ENCODE measurements at places on chromosomes 11 and 22.

- no peak for DNase-seq
Measured at GRCh38 chr11:122981388-122982264, at the start of gene BSX. Gene BSX (minus strand): TSS chr11:122981834. CDS start chr11:122981671, 163 bp downstream.

- DNase-seq, result no peak
Measured at GRCh38 chr11:70173018-70173417, 30.1 kb upstream of the FADD start.

- DNase-seq, result no peak
Measured at GRCh38 chr11:119531623-119532022, 108.7 kb upstream of the THY1 start.

- no peak for DNase-seq
Measured at GRCh38 chr22:19630614-19631013, 83.7 kb upstream of the SEPTIN5 start.

- DNase-seq, result no peak
Measured at GRCh38 chr22:22485524-22485923, 23.0 kb downstream of the ZNF280B start.

- DNase-seq, result no peak
Measured at GRCh38 chr22:27416511-27417420, 384.8 kb downstream of the MN1 start.

- DNase-seq, result no peak
Measured at GRCh38 chr11:45922425-45923082, at the start of gene LARGE2. Gene LARGE2 (plus strand): TSS chr11:45922656. CDS start chr11:45922883, 227 bp downstream.

GRCh38 chr11:123196060-123196714 is 1.1 kb upstream of the CLMP start:
- DNase-seq, result no peak

DNA sequence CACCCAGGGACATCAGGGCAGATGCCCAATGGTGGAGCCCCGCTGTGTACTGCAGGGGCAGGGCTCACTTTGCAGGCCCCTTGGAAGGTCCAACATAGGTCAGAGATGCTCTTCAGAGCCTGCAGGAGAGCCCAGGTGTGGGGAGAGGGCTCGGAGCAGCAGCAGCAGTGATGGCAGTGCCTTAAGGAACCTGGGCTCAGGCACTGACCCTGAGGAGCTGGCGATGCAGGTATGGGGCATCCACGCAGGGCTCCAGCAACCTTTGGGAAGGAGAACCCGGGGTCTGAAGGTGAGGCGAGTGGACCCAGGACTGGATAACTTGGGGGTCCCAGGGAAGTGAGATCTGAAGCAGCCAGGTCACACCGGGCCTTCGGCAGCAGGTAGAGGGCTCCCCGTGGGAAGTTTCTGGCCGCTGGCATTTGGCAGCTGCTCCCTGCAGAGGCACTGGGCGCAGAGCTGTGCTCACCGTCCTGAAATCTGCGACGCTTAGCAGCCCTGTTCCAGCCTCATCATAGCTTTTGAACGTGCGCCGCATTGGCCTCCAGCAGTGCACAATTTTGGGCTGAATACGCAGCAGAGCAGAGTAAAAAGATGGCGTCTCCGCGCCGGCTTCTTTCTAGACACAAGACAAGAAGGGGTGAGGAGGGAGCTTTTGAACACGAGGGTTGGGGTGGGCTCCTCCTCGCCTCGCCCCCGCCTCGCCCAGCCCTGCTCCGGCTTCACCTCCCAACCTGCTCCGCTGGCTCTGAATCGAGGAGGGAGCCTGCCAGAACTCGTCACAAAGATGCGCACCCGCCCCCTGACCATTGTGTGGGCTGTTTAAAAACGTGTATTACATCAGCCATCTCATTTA is 118.8 kb downstream of the MPPED1 start:
- no peak for DNase-seq

- DNase-seq, result no peak
Measured at GRCh38 chr11:4064278-4064955, 30.2 kb upstream of the RRM1 start.

- DNase-seq, result no peak
Measured at GRCh38 chr11:8604078-8604723, 10.2 kb upstream of the STK33 start.

DNA sequence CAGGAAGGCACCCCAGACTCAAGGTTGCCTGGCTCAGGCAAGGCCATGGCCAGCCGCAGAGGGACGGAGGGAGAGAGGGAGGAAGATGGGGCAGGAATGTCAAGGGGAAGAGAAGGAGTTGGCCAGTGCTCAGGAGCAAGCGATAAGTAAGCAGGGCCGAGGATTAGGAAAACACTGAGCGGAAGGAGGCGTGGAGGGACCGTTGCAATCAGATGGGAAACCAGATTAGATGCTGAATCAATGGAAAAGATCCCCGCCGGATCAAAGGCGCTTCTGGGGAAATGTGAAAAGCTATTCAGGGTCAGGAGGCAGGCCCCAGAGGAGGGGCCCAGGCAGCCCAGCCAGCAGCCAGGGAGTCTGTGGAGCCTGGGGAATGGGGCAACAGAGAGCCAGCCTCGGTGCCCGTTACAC is 26.6 kb upstream of the MYEOV start:
- no peak for DNase-seq

DNA sequence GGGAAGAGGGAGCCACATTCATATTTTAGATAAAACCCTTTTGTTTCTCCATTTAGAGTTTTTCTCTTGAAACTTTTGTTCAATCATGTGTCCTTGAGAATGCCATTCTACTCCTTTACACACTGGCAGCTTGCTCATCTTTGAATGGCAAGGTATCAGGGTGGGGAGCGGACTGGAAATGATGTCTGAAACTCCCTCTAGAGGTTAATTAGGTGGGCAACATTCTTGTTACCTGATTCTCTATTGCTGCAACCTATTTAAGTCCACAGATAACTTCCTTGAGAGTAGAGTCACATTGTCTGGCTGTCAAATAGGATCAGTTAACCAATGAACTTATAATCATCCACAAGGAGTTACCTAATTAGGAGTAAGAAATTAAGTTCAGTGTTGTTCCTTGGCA is 533.6 kb upstream of the API5 start:
- no peak for DNase-seq

DNA sequence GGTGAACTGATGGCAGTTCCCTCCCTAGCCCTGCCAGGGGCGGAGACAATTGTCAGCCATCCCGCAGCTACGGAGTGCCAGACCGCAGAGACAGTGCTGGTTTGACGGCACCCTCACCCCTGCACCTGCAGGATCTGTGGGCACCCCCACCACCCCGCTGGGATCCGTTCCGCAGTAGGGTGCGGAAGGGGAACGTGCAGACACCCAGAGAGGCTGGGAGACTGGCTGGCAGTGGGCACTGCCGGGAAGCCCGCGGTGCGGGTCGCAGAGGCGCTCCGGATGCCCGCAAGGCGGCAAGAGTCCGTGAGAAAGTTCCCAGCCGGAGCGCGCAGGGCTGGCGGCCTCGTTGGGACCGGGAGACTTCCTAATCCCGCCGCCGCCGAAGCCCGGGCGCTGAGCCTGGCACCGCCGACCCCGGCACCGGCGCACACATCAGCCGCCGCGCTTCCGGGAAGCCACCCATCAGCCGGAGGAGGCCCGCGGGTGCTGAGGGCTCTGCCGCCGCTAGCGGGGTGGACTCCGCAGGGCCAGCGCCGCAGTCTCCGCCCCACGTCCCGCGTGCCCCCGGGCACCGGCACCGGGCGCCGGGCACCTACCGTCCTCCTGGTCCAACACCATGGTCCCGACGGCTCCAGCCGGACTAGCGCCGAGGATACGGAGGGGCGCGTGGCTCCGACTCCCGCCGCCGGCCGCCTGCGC is 4.3 kb upstream of the LMO1 start:
- DNase-seq, result no peak

DNA sequence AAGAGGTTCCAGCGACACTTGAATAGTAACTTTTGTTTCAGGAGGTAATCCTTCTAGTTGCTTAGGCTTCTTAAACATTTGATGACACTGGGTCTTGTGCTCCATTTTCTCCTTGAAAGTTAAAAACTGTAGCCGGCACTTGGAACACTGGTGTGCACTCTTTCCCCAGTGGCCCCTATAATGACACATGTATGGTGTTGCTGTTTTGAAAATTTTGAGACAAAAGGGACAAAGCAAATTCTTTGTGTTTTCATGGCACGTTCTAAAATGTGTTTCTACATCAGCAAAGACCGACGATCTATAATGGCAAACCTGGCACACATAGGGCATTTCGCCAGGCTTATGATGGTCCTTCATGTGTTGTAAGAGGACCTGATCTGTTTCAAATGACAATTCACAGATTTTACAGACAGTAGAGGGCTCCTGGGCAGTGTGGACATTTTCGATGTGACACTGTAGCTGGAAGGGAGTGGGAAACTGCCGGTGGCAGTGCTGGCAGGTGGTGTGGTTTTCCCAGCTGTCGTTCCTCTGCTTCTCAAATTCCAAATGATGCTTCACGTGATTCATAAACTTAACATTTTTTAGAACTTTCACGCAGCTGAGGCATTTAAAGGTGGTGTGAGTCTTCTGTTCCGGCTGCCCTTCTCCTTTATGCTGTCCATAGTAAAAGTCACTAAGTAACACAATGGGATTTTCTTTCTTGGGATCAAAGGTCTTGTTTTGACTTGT is 20.5 kb downstream of the ZNF280B start:
- DNase-seq, result no peak

- DNase-seq, result no peak
Measured at GRCh38 chr11:870127-870413, 27.4 kb downstream of the TSPAN4 start.

DNA sequence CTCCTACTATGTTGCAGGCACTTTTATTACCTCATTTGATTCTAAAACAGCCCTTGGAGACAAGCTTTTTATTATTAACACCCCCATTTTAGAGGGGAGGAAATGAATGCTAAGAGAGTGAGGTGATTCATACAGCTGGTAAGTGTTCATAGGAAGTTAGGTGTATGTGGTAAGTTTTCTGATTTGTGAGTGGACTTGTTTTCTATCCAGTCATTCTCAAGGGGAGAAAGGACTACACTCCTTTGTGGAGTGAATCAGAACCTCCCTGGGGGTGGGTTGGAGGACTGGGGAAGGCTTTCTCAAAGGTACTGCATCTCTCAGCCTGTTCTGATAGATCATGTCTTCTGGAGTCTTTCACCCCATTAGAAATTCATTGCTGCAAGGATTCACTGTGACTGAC is 23.5 kb downstream of the PKNOX2 start:
- no peak for DNase-seq

DNA sequence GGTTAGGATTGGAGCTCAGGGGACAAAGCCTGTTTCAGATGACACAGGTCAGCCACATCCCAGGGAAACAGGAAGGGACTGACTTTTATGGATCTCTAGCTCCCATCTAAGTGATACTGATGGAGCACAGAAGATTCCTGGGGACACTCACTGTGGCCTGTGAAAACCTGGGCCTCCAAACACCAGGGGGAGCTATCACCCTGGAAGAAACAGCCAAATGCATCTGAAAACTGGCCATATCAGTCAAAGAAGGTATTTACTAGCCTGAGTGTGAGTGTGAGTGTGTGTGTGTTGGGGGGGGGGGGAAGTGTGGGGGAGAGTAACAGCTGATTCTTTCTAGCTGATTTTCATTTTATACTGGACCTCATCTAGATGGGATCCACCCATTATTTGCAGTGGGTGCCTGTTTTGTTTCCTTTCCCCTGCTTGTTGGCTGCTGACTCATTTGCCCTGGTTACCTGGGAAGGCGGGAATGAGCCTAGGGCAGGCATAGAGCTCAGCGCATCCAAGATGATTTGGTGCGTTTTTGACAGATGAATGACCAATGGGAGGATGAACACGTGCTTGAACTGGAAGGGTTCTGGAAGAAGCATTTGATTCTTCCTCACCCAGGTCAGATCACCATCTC is 284.0 kb downstream of the KIRREL3 start:
- DNase-seq, result no peak

- DNase-seq, result no peak
Measured at GRCh38 chr11:95229199-95229992, 1.6 kb downstream of the SESN3 start.

GRCh38 chr11:19055016-19055415 is 5.5 kb downstream of the MRGPRX2 start:
- no peak for DNase-seq

DNA sequence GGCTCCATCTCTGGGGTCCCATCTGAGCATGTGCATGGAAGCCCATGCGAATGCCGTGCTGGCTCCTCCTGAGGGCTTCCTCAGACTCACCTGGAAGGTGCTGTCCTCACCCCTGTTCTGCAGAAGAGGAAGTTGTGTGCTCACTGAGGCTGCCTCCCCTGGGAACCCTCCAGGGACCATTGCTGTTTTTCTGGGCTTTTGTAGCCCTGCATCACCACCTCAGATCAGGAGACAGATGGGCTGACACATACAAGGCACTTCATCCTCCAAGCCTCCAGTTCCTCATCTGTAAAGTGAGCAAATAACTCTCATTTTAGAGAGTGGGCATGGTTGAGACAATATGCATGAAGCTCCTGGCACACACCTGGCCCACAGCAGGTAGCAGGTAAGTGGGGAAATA is 12.1 kb upstream of the LRRC32 start:
- no peak for DNase-seq

GRCh38 chr11:135017296-135017695 is 605.3 kb upstream of the B3GAT1 start:
- DNase-seq, result no peak

DNA sequence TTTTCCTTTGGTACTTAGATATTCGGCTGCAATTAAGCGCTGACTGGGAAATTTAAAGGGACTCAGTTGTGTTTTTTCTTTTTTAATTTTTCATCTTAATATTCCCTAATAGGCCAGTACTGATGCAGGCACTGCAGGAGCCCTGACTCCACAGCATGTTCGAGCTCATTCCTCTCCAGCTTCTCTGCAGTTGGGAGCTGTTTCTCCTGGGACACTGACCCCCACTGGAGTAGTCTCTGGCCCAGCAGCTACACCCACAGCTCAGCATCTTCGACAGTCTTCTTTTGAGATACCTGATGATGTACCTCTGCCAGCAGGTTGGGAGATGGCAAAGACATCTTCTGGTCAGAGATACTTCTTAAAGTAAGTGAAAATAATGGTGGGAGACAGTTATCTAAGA is 3.8 kb downstream of the YAP1 start:
- DNase-seq, result no peak

GRCh38 chr11:124807201-124807600 is 7.0 kb upstream of the MSANTD2 start:
- DNase-seq, result no peak

- no peak for DNase-seq
Measured at GRCh38 chr11:105070306-105070705, 25.2 kb upstream of the CARD16 start.

GRCh38 chr22:44816141-44816540 is 63.8 kb downstream of the ARHGAP8 start:
- DNase-seq, result peak; percentile 32

All from natural killer cell treated with Interleukin-12 subunit alpha and Interleukin-12 subunit beta and Interleukin-15 and Interleukin-18, amount 100 ng/mL, for 72 hours (primary cell).